Neural crest cell (in vitro differentiated cells): ENCODE measurements at places on chromosomes 2 and 18.
A peak's percentile ranks its signal among the peaks of the same experiment; 100 is the strongest.

GRCh38 chr18:66560094-66560493, 43.8 kb downstream of the CDH19 start:
- peak; percentile 13 for DNase-seq

DNA sequence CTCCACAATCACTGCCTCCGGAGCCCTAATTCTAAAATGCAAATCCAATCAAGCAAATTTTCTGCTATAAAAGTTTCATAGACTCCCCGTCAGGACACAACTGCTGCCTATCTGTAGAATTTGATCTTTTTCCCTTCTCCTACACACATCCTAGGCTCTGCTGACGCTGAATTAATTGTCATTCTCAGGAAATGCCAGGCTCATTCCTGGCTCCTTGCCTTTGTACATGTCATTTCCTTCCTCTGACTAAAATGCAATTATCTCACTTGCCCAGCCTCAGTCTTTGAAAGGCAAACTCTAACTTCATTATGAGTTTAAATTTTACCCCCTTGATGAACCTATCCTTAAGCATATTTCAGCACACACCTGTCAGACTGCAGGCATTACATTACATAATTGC, 844.9 kb upstream of the CRIM1 start:
- no peak for DNase-seq

DNA sequence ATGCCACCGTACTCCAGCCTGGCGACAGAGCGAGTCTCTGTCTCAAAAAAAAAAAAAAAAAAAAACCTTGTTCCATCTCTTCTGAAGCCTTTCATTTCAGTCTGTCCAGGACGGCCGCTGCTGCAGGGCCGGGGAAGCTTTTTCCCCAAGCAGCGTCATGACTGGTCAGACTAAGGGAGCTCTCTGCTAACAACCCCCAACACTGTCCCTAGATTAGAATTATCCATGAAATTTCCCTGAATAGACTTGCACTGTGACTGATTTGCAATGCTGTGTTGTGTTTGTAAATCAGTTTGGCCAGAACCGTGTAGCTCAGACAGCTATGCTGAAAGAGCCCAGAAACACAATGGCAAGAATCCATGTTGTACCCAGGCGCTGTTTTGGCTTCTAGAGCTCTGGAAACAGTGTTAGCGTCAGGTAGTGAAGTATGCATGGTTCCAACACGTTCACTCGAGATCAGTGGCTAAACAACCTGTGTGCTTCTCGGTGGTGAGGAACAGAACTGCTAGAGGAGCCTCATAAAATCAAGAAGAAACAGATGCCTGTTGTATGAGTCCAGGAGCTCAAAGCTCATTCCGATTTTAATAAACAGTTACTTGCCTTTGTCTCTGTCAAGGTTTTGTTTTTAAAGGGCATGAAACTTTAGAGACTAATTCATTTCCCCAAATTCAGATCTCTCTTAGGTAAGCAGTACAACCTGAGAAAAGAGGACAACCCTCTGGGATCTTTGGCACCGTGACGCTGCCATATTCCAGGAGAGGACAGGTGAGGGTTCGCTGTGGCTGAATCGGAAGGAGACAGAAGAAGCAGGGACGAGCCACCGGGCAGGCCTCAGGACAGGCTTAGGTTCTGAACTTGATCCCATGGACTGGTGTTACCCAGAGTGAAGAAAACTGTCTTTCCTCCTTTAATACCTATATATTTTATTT, 43.5 kb downstream of the GORASP2 start:
- no peak for DNase-seq

- DNase-seq, result no peak
These were observed 95.6 kb downstream of the POLR1A start for GRCh38 chr2:86010083-86010482.

DNA sequence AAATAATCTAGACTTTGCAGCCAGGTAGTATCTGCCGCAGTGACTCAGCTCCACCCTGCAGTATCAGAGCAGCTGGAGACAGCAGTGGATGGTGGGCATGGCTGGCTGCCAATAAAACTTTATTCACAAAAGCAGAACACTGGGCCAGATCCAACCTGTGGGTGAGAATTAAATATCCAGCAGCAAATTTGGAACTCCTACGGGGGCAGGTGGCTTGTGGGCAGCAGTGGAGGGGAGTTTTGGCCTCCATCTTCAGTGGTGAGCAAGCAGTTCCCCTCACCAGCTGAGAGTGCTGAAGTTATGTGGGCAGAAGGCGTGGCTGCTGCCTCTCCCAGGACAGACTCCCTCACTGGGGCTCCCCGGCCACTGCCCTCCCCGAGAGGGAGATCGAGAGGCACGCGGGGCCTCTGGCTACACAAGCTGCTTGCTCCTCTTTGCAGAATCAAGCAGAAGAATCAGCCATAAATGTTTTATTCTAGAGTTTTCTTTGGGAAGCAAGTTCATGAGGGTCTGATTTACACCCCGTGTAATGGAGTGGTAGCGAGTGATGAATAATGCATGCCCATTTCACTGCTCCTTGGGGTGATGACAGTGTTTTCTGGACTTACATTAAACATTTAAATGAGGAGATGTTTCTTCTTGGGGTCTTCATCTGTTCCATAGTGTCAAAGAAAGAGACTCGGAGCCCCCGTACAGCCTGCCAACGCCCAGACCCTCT, 204.3 kb downstream of the SEPTIN10 start:
- no peak for DNase-seq
